ENCODE measurements at places on chromosomes 7 and 10.

GRCh38 chr7:137985897-137986251 is 16.0 kb downstream of the CREB3L2 start:
- no peak for DNase-seq

GRCh38 chr7:74252893-74253292 is 1.3 kb downstream of the RFC2 start:
- DNase-seq, result no peak

GRCh38 chr7:31500656-31501055 is 13.2 kb upstream of the ITPRID1 start:
- DNase-seq, result no peak

DNA sequence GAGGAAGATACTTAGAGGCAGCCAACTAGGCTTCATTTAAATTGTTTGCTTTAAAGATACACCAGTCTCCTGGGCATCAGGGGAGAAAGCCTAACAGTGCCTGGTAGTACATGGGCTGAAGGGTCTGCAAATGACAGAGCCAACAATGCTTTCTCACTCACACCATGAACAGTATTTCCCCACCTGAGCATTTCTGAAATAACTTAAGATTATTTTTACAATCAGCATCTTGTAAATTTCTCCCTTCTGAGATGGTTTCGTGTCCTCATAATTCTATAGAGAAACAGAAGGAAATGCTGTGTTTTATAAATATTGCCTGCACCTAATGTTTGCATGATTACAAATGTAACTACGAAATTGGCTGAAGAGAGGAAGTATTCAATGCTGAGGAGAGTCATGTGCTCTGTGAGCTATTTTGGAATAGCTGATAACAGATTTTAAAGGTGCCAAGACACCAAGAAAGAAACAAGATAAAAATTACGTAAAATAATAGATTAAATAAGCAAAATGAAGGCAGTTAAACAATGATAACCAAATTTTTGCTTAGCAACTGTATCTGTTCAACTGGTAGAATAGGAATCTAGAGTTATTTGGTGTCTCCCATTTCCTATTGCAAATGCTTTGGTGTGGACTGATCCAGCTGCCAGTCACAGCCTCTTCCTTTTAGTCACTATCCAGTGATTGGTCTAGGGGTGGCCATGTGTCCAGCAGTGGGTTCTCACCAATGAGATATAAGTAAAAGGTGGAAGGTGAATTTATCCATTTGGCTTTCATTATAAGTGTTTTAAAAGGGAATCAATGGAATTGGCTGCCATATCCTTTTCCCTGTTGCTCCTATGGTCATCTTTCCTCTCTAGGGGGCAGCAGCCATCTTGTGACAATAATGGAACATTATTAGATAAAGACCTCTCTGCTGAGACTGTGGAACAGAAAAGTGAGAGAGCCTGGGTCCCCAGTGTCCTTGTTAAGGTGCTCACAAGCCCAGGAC is 167.9 kb upstream of the SLC26A5 start:
- DNase-seq, result no peak

- no peak for DNase-seq
These were observed 26.1 kb upstream of the DNAJB6 start for GRCh38 chr7:157310676-157311185.

GRCh38 chr10:129953119-129954051 is 10.7 kb downstream of the EBF3 start:
- no peak for DNase-seq

DNA sequence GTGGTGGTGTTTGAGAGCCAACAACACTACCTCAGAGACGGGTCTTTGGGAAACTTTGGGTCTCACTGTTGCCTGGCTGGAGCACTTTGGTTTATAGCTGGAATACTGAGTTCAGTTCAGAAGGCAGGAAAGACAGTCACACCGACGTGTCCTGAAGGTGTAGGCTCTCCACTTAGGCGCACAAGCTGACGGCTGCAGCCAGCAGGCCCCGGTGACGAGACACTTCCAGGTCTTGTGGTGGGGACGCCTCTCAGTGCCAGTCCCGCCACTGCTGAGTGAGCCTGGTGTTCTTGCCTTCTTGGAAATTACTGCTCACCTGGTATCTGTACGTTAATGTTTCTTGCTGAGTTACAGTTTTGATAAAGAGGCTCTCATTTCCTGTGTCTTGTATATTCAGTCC is 74.0 kb downstream of the WDR37 start:
- DNase-seq, result no peak

GRCh38 chr7:97771576-97771975 is 39.7 kb downstream of the TAC1 start:
- DNase-seq, result no peak

DNA sequence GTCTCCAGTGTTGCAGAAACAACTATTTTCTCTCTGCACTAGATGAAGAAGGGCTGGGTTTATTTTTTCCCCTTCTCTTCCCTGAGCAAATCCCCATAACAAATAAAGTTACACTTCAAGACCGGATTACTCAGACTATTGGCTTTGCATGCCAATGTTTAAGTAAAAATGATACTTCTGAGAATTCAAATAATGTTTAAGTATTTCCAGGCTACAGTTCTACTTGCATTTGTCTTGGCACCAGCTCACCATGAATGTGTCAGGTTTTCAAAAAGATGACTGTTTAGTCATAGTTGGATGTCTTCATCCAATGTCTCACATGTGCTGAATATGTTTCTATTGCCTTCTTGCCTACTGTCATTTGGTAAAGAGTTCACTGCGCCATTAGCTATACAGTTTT is 912.6 kb downstream of the GATA3 start:
- no peak for DNase-seq

GRCh38 chr7:141649865-141650634 is 51.9 kb downstream of the DENND11 start:
- peak; percentile 67 for DNase-seq

DNA sequence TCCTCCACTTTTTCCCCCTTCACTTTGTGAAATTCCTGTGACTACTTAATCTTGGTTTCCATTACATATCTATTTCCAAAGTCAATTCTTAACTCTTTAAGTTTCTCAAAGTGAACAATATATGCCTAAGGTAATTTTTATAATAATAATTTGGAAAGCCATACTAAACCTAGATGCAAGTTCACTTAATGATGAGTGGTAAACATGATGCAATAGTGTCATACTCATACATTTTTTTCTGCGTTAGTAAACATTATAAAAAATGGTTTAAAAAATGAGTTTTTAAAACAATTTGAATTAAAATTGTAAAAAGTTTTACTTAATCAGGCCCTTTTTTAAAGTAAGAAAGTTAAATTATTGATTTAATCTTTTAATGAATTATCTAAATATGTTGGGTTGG is 659.4 kb upstream of the FZD8 start:
- DNase-seq, result no peak

GRCh38 chr7:34451923-34452322 is 206.1 kb upstream of the NPSR1 start:
- no peak for DNase-seq

DNA sequence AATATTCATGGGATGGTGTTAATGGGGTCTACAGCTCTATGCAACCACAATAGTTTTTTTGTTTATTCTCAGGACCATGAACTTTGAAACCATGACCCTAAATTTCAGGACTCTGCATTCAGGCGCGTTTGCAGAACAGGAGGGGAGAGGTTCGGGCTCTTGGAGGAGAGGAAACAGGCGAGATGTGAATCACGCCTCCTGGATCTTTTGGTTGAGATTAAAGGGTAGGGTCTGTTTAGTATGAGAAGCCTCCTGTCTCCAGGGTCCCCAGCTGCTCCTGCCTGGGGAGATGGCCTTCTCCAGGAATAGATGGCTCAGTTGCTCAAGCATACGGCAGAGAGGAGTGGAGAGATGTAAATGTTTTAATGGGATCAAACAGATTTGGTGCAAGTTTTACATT is 18.2 kb downstream of the TLL2 start:
- no peak for DNase-seq

- DNase-seq, result no peak
These were observed 49.9 kb downstream of the ARL4A start for GRCh38 chr7:12737373-12737772.

DNA sequence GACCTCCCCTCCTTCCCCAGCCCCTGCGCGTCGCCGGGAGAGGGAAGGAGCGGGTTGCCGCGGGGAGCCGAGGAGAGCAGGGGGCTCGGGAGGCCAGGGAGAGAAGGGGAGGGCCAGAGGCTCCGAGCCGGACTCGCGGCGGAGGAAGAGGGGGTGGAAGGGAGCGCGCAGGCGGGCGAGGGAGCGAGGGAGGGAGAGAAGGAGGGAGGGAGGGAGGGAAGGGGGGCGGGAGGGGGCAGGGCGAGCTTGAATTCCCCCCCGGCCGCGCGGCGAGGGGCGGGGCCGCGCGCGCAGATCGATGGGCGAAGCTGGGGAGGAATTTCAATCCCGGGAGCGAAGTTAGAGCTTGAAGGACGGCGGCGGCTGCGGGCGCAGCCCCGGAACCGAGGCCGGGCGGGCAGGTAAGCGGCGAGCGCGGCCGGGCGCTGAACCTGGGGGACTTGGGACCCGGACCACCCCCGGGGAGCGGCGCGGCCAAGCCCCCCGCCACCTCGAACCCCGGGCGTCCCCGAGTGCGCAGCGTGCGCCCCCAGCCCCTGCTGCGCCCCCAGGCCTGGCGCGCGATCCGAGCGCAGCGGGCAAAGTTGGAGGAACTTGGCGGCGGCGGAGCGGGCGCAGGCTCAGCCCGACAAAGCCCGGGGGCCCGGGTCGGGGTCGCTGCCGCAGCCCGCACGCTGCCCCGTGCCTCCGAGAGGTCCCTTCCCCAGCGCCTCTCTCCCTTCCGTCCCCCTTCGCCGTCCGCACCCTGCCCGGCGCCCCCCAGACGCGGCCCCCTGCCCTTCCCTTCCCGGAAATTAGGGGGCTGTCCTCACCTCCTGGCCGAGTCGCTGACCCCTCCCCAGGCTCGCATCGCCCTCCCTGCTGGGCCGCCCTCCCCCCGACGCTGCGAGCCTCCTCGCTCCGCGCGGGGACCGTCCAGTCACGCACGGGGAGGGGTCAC is at the start of gene ELFN1:
ELFN1 (plus strand) TSS at position 324 of the 940 bp plus-strand sequence. CDS start 74,320 bp downstream, outside the sequence.
- DNase-seq, result no peak

DNA sequence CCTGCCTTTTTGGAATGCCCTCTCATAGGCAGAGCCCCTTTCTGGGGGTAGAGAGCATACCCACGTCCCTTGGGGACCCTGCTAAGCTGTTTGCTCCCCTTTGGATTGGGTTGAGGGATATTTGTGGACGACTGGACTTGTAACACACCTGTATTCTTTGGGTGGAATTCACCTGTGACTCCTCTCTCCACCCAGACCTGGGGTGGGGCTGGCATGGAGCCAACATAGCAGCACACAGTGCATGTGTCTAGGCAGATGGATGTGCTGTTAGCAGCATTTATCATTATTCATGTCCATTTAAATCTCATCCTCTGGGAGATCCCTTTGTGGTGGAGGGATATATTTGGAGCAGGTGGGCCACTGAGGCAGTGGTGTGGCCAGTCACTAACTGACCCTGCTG is 51.0 kb downstream of the CDH23 start:
- no peak for DNase-seq

GRCh38 chr7:54333952-54334351 is 208.2 kb upstream of the VSTM2A start:
- DNase-seq, result no peak

DNA sequence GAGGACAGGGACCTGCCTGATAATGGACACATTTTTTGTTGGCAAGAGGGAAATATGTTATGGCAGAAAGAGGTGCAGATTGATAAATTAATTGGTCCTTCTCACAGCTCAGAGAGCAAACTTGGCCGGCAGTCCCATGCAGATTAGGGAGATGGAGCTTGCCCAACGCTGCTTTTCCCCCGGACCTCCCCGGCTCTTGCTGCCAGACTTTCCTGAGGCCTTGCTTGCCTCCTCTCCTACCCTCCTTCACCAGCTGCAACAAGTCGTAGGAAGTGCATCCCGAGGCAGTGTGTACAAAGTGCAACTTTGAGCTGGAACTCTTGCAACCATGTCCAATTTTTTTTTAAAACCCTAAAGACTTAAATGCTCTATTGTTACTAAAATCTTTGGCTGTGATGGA is 215.5 kb downstream of the LRMDA start:
- DNase-seq, result no peak

GRCh38 chr7:116963234-116963633 is 9.9 kb downstream of the ST7 start:
- no peak for DNase-seq

DNA sequence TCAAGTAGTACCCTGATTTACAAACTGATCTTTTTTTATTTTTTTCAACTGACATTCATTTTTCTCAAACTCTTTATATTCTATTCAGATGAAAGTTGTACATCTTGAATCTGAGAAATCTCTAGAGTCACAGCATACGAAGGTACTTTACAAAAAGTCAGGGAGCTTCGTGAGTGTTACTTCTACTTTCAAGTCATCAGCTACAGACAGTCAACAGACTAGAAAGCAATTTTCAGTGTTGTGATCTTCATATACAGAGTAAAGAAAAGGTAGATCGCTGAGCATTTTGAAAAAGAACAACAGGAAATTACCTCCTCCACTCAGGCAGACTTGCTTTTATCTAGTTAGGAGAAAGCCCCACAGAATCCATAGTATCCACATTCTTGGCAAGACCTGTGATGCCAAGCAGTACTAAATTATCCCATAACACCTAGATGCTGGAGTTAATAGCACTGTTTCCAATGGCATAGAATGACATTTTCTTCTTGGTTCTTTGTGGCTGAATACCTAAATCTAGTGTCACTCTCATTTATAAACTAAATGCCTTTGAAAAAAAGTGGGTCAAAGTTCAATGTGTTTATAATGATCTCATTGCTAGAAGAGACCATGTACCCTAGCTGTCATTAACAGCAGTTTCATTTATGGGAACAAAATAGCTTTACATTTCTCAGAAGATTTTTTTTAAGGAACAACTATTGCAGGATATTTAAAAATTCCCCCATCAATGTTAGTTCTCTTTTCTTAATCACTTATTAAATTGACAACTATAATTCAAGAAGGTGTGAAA is 12.0 kb upstream of the ZNF800 start:
- DNase-seq, result no peak

GRCh38 chr10:25696013-25696708 is 237.9 kb upstream of the MYO3A start:
- DNase-seq, result no peak

GRCh38 chr7:133650487-133651300 is 397.8 kb downstream of the EXOC4 start:
- no peak for DNase-seq

DNA sequence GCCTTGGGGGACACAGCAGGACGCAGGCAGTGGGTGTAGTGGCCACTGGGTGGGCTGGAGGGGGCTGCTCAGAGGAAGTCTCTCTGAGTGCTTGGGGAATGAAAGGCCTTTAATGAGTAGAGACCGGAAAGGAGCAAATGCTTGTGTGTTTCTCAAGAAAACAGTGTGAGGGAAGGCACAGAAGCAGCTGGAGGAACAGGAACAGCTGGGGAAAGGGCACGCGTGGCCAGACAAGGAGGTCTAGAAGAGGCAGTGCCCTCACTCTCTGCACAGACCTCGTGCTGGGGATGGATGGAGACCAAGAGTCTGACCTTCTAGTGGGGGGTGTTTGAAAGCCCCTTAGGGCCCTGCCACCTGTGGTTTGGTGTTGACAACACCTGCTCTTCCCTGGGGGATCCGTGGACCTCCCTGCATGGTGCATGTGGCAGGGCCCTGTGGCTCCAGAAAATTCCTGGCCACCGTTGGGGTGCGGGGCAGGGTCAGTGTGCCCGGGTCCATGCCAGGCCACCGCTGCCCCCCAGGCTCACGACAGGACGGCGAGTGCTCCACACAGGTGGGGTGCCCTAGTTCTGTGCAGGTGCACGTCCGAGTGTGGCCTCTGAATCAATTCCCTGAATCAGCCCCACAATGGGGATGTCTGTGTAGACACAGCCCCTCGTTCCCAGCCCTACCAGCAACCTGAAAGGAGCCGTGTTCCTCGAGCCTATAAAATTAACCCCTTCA is 25.9 kb upstream of the FAM20C start:
- no peak for DNase-seq
